ENCODE measurements at places on chromosomes 13 and 19.

DNA sequence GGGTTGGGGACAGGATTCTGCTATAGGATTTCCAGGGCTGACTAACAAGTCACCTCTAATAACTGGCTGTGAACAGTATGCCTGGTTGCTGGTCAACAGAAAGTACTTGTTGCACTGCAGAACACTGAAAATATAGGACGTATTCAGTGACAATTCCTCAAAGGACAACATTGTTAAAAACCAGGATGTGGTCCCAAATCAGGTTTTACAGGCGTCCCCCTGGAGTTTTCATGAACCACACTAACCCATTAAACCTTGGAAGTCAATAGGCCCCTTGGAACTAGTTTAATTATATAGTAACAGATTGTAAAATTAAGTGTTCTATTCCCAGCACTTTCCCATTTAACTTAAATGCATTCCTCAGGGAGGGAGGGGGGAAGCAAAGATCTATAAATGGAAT is 495.4 kb downstream of the TBC1D4 start:
- no peak for DNase-seq

DNA sequence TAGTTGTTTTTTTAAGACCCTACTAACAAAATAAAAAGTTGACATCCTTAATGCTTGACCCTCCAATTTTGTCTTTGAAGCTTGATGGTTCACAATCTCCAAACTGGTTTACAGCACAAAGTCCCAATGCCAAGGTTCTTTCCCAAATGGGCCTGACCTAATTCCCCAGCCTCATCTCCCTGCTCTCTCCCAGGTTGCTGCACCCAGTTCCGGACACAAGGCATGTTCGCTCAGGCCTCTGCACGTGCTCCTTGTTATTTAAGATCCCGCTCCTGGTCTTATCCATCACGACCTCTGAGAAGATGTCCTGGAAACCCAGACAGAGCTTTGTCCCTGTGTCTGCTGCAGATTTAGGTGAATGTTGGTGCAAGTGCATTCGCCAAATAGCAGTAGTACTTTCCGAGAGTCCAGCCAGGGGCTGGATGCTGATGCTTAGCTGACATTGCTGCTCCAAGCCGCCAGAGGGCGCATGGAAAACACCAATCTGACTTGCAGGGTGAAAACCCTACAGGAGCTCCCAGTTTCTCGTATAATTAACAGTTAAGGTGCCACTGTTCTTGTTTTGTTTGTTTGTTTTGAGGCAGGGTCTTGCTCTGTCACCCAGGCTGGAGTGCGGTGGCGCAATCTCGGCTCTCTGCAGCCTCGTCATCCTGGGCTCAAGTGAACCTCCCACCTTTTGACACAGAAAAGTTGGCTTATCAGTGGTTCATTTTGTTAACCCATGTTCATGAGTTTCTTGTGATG is 18.5 kb downstream of the LYPD3 start:
- peak; percentile 50 for DNase-seq

DNA sequence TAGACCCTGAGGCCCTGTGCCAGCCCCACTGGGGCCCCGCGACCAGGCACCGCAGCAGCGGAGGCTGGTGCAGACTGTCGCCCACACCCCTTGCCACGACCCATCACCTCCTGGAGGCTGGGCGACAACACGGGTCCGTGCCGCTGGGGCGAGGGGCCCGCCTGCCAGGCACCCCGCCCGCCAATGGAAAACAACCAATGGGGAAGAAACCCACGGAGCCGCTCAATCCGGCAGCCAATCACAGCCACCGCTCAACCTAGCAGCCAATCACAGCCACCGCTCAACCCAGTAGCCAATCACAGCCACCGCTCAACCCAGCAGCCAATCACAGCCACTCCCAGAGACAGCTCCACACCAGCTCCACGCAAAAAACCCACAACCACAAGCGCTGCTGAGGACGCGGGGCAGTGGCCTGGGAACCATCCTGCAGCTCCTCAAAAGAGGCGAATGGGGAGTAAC is 29.7 kb downstream of the GPX4 start:
- no peak for DNase-seq

- DNase-seq: no peak
Observed at GRCh38 chr13:27969866-27970229, 733 bp upstream of the CDX2 start.

DNA sequence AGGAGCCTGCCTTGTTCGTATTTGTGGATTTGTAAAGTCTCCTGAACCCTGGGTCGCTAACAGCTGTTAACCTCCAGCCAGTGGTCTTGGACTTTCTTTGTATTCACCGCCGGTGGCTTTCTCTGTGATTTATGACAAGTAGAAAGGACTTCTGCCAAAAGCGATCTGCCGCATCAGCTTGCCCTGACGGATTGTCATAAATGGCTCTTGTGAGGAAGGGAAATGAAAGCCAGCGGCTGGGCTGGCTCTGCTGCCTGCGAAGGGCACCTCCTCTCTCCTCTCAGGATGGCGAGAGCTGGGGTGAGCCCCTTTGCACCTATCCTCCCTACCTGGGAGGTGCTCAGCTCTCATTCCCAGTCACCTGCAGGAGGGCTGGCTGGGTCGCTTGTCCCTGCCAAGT is 25.6 kb downstream of the DHRS12 start:
- DNase-seq: no peak

GRCh38 chr19:29263305-29264135 is 50.6 kb upstream of the UQCRFS1 start:
- no peak for DNase-seq

DNA sequence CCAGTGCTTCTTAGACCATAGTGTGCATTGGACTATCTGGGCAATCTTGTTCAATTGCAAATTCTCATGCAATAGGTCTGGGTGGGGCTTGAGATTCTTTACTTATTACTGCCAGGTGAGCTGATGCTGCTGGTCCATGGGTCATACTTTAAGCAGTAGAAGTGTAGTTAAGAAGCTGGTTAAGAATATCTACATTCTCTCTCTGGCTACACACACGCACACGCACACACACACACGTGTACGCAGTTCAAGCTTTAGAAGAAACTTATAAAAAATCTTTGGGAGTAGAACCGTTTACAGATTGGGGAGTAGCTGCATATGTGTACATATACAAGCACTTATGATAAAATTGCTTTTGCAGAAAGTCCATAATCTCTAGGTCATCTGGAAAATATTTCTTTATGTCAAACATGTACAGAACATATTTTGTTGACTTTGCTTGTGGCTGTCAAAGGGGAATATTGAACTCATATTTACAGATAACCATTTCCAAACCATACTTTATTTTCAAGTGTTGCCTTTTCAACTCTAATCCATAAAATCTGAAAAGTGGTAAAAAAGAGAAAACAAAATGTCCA is 99.7 kb downstream of the GPC6 start:
- no peak for DNase-seq

DNA sequence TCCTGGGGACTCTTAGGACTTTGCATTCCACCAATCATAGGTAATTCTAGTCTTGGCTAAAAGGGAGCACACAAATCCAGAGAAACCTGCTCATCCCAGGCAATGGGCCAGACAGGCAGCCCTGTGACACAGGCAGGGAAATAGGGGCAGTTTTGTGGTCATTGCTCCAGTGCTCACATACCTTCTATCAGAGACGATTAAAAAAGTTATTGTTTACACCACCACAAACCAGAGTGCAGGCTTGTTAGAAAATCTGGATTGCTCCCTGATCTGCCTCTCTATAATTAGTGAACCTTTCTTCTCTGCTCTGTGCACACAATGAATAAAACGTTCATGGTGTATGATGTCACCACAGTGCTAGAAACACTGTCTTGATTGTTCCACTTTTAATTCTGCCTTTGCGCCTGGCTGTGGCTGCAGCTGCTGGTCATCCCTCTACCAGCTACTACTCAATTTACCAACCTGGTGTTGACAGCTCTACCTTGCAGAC is 121.6 kb upstream of the SPATA13 start:
- no peak for DNase-seq

GRCh38 chr19:54256250-54257115 is 590 bp downstream of the LILRB5 start:
- DNase-seq: no peak

DNA sequence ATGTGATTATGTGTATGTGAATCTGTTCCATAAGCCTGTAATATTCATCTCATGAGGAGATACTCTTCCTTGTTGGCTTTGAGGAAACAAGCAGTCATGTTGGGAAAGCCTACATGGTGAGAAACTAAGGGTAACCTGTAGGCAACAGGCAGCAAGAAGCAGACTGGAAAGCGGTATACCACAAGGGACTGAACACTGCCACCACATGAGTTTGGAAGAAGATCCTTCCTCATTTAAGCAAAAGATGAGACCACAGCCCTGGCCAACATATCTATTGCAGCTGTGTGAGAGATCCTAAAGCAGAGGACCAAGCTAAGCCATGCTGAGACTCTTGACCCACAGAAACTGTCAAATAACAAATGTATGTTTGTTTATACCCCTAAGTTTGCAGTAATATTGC is 134.8 kb downstream of the B3GLCT start:
- DNase-seq: no peak

DNA sequence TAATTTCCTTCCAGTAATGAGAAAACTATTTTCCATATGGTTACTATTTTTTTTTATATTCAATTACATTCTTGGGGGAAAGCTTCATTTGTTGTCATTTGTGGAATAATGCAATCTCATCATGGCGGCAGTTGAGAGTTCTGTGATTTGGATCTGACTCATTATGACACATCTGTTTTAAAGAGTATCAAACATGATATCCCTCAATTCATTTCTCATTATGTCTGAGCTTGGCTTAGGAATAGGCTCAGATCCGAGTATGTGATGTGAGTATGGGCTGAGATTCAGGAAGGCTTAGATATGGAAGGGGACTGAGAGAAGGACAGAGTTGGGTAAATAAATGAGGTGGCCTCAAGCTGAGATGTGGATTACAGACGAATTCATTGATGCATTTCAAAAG is 64.4 kb downstream of the POSTN start:
- DNase-seq: peak; percentile 66

GRCh38 chr13:24016046-24016445 is 118.7 kb upstream of the C1QTNF9B start:
- DNase-seq: no peak

GRCh38 chr13:79678100-79678499 is 197.1 kb downstream of the NDFIP2 start:
- no peak for DNase-seq

DNA sequence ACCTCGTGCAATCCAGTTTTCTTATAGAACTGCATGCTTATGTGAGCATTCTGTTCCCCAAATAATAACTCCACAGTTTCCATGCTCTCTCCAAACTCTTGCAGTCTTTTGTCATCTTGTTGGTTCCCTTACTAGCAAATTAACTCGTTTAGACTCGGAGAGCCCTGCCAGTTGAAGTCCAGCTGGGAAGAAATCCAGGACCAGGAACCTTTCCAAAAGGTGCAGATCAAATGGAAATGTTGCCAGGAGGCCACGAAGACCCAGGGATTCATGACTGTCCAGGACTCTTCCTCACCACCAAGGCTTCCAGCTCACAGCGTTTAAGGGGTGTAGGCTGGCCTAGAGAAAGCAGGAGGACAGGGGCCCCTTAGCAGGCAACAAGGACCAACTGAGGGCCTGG is 2.1 kb upstream of the TDRD12 start:
- no peak for DNase-seq

GRCh38 chr13:112072534-112073244 is 5.7 kb downstream of the SOX1 start:
- DNase-seq: no peak

DNA sequence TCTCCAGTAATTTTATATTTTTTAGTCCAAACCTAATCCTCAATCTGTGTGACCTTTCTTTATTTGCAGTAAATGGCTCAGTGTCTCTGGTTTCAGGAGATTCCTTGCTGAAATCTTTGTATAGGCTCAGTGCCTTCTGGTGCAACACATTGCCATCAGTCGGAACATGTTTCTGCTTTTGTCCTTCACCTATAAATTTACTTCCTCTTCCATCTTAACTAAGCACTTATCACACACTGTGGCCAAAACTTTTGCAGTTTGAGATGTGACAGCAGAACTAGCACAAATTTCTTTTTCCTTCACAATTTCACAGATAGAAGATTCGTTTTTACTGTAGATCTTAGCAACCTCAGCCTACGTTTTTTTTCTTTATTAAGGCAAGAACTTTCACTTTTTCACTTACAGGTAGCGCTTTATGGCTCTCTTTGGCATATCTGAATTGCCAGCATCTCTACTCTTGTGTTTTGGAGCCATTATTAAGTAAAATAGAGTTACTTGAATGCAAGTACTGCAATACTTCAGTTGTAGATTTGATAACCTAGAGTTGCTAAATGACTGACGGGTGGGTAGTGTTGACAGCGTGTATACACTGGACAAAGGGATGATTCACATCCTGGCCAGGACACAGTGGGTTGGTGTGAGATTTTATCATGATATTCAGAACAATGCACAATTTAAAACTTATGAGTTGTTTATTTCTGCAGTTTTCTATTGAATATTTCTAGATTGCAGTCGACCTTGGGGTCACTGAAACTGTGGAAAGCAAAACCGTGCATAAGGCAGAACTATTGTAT is 44.3 kb downstream of the NDFIP2 start:
- peak; percentile 10 for DNase-seq

DNA sequence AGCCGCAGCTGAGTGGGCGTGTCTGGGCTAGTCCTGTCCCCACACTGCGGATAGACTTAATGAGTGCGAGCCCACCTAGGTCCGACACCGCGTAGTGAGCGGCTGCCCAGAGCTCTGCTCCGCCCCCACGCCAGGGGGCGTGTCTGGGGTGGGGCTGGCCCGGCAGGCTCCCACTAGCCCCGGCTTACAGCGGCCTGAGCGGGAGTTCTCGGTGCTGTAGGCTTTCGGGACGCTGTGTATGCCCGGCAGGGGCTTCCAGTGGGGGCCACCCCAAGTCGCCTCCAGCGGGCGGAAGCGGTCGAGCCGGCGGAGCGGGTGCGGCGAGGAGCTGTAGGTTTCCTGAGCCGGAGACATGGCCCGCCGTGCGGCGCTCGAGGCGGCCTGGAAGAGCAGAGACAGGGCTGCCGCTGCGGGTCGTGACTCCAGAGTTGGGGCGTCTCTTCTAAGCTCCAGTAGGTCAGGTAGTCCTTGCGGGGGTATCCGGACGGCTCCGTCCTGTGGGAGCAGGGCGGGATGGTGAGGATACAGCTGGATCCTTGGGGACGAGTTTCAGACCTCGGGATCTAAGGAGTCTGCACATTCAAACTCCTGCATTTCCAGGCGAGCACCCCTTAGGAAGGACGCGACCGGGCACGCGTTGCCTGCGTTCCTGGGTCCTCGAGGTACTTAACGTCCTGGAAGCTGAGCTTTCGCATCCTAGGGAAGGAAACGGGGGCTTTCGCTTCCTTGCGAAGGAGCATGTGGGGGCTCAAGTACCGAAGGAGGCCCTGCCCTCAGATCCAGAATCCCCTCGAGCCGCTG is 1.2 kb downstream of the CGB7 start:
- peak; percentile 38 for DNase-seq

DNA sequence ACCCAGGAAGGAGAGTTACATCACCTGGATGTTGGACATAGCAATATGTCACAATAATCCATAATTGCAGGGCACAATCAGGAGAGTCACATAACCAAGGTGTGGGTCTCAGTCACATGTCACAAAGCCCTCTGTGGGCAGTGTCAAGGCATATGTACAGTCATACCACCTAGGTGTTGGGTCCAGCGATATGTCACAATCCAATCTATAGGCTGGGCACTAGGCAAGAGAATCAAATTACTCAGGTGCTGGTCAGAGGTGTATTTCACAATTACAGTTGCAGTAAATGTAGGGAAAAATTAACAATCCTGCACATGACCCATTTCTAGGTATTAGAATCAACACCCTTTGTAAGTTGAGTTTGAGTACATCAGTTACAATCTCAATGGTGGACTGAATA is 126.2 kb upstream of the ZNF91 start:
- no peak for DNase-seq

GRCh38 chr13:91031508-91031907 is 316.0 kb upstream of the MIR17HG start:
- no peak for DNase-seq
